ENCODE measurements at places on chromosomes 11 and 22.

- no peak for DNase-seq
Observed at GRCh38 chr22:38244106-38244505, 28.7 kb downstream of the TMEM184B start.

DNA sequence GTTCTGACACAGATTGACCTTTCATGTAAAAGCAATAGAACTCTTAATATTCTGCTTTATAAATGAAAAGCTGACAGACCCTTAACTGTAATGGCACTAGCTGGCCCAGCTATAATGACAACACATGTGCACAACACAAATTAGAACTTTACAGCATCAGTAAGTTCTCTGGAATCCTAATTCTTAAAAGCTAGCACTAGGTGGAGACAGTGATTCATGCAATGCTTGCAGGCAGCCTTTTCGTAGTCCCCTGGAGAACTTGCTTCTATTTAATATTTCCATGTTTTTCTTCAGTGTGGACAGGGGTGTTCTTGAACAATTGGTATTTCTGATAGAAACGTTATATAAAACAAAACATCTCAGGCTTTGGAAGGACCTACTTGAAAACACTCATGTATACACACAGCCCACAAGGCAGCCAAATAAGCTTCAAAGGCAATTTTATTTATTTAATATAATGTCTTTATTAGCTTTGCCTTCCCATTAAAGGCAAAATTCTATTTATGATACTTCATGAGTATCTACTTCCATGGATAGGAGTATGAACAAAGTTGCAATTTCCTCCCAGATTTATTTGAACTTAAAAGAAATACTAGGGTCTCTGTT lies 374.3 kb upstream of the MPPED2 start:
- DNase-seq: peak; percentile 15

GRCh38 chr11:5690216-5690615 lies 626 bp downstream of the TRIM22 start:
- DNase-seq: peak; percentile 3

- DNase-seq: no peak
Observed at GRCh38 chr11:131145791-131146190, 224.6 kb upstream of the NTM start.

DNA sequence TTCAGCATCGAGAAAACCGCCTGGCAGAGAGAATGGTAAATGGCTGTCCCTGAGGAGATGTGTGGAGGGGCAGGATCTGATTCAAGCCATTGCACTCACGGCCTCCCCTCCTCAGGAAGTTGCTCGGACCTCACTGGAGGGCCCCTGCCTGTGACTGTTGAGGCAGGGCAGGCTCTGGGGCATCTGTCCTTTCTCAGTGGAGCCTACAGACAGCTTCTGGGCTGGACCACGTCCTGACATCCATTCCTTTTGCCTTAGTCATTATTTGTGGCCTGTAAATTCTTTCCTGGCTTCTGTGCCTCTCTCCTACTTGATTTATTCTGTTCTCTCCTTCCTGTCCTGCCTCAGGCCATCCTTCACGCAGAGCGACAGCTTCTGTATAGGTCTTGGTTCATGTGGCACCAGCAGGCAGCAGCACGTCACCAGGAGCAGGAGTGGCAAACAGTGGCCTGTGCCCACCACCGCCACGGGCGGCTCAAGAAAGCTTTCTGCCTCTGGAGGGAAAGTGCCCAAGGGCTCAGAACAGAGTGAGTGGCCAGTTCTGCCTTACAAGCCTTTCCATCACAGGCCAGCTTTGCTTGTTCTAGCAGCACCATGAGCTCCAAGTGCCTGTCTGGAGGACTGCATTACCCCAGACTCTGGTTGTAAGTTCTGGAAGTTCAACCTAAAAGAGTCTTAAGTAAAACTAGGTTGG lies 59.6 kb downstream of the PISD start:
- peak; percentile 98 for DNase-seq

DNA sequence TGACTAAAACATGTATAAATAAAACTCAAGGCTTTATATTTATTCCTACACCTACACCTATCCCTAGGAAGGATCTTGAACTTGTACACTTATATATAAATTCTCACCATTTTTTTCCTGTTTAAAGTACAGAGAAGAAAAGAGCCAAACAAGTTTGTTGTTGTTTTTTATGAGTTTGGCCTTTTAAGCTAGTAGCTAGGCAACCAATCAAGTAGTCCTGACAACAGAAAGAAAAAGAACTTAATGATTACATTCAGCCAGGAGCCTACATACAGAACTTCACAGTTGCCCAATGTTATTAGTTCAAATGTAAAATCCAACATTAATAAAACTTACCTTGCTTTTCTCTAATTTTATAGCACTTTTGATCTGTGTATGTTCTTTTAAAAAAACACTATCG lies 316.2 kb downstream of the SOX6 start:
- no peak for DNase-seq

DNA sequence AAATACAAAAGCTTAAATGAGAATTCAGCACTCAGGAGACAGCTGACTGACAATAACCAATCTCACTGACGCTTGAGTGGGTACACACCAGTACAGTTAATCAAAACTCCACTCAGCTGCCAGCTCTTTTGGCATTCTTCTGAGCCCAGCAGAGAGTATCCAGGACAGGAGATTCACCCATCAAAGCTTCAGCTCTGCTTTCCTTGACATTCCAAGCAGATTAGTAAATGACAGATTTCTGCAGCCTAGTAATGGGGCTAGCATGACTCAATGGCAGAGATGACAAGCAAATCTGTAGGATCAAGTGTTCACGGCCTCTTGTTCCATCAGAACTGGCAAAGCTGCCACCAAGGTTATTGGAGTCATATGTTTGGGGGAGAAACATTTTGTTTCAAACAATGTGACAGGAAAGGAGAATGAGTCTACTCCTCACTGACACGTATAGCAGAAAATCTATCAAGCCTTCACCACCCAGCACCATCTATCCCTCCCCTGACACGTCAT lies 420.0 kb downstream of the DYNC2H1 start:
- peak; percentile 91 for DNase-seq

GRCh38 chr11:111557425-111558111 lies 17.0 kb downstream of the LAYN start:
- peak; percentile 92 for DNase-seq

DNA sequence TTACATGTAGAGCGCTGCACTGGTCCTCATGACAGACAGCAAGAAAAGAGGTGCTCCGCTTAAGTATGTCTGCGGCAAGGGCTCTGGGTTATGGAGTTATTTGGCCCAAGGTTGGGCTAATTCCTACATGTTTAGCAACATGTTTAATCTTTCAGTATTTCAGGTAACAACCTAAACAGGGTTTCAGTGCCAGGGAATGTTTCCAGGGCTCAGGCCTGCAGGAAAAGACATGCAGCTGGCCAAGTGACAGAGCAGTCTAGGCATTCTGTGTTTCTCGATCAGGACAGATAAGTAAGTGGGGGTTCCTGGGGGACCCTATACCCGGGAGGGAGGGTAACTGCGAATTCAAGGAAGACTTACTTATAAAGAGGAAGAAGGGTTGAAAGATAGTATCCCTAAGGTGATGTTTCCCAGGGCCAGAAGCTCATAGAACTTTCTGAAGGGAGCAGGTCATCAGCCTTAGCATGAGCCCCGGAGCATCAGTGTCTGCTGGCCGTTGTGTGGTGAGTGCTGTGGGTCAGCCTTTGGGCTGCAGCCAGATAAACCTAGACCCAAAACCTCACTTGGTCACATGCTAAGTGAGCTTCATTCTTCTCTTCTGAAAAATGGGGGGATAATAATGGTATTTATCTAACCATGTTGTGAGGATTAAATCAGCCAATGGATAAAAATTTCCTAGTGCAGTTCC lies 18.4 kb downstream of the KCNJ5 start:
- DNase-seq: peak; percentile 54

DNA sequence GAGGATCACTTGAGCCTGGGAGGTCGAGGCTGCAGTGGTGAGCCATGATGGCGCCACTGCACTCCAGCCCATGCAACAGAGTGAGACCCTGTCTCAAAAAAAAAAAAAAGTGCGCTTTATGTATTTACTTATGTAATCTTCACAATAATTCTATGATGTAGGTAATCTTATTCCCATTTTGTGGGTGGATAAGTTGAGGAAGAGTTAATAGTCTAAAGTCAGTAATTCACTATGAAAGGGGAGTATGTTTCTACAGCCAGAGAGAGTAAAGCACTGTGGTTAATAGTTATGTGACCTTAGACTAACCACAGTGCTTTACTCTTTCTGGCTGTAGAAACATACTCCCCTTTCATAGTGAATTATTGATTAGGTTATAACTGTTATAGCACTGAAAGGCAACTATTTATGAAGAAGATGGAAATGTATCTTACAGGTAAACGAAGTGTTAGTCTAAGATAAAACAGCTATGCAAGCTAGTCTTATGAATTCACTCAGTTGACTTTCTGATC lies 11.9 kb downstream of the CTR9 start:
- no peak for DNase-seq

GRCh38 chr11:78472905-78473304 lies 55.3 kb upstream of the GAB2 start:
- DNase-seq: no peak

DNA sequence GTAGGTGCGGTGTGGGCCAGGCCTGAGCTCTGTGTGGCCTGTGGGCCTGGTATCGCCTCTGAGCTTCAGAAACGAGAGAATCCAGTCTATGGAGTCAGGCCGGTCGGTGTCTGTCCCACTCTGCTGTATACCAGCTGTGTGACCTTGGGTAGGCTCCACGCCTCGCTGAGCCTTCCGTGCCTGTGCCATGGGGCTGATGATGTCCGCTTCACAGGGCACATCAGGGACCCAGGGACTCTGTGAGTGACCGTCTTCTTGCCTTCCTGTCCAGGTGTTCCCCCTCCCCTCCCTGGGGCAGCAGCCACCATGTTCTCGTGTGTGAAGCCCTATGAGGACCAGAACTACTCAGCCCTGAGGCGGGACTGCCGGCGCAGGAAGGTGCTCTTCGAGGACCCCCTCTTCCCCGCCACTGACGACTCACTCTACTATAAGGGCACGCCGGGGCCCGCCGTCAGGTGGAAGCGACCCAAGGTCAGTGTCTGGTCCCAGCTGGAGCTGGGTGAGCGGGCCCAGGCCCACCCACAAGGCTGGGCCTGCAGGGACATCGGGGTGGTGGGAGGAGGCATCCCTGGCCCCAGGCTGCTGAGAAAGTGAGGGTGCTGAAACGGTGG lies 17.9 kb downstream of the CAPN5 start:
- no peak for DNase-seq

All from RPMI7951 (cell line).